ENCODE measurements at places on chromosomes 3 and 15.

DNA sequence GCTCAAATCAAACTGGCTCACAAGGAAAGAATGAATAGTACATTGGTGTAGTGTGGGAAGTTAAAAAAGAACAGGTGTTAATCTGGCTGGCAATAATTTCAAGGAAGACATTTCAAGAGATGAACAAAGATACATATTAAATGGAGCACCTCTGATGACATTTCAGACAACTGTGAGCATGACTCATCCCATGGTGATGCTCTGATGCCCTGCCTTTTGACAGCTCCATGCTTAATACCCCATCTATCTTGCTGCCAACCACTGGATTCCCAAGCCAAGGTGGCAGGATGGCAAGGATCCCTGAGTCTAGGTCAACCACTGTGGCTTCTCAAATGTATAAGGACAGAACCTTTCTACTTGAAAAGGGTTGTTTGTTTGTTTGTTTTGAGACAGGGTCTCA lies 29.3 kb downstream of the LRRC2 start:
- no peak for DNase-seq

GRCh38 chr15:74642348-74642733 lies 26.7 kb downstream of the CLK3 start:
- no peak for DNase-seq

DNA sequence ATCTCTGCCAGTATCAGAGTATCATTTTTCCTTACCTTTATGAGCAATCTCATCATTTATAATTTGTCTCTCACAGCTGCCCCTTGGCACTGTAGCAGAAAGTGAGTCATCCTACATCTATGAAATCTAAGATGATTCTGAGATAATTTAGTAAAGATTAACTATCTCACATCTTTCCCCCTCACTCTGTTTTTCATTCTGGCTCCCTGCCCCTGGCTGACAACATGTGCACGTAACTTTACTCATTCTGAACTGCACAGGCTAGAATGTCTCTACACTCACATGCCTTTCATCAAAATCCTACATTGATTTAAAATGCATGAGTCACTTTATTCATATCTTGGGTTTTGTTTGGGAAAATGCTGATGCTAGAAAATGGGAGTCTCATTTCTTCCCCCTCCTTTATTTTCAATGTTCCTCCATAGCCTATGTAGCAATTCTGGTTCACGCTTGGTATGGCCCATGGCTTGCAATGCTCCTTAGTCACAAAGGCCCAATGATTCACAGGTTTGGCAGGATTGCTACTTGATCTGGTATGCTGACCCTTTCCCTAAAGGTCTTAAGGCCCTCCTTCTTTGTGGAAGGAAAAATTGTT lies 838.5 kb downstream of the TUSC7 start:
- DNase-seq = no peak

GRCh38 chr3:36193448-36193847 lies 186.9 kb upstream of the STAC start:
- no peak for DNase-seq
